Transverse colon (tissue), 4 donors: ENCODE measurements at places on chromosomes 4 and X. TPM values are rescaled to one million over a fixed set of nuclear protein-coding genes. Genes with fewer than 3 reads are reported as not detected.

- no peak for DNase-seq
Measured at GRCh38 chrX:130555757-130556156, 154.0 kb downstream of the RBMX2 start.

DNA sequence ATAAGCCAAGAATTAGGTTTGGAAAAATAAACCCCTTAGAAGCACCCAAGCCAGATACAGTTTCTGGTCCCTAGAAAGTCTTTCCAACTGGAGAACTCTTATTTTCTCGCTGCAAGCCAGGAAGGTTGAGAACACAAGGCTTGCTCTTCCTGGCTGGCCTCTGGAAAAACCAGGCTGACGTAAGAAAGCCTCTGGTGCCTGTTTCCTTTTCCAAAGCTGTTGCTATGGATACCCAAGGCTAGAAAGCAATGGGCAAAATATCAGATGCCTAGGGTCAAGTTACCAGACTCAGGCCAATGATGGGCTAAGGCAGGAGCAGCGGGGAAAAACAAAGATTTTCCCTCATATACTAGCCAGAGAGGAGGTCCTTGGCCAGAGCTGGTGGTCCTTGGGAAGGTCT lies 281.6 kb downstream of the KLHL13 start:
- DNase-seq: no peak

DNA sequence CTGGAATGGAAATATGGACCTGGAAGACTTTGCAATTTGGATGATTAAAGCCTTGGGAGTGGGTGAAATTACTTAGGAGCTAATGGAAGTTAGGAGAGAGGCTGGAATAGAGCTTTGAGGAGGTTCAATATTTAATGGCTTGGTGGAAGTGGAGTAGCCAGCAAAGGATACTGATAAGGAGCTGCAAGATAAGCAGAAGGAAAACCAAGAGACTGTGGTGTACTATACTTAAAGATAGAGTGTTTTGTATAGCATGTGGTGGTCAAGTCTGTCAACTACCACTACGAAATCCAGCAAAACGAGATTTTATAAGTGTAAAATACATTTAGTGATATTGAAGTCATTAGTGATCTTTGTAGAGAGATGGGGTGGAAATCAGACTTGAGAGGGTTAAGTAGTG lies 54.0 kb upstream of the TMLHE start:
- DNase-seq: no peak

DNA sequence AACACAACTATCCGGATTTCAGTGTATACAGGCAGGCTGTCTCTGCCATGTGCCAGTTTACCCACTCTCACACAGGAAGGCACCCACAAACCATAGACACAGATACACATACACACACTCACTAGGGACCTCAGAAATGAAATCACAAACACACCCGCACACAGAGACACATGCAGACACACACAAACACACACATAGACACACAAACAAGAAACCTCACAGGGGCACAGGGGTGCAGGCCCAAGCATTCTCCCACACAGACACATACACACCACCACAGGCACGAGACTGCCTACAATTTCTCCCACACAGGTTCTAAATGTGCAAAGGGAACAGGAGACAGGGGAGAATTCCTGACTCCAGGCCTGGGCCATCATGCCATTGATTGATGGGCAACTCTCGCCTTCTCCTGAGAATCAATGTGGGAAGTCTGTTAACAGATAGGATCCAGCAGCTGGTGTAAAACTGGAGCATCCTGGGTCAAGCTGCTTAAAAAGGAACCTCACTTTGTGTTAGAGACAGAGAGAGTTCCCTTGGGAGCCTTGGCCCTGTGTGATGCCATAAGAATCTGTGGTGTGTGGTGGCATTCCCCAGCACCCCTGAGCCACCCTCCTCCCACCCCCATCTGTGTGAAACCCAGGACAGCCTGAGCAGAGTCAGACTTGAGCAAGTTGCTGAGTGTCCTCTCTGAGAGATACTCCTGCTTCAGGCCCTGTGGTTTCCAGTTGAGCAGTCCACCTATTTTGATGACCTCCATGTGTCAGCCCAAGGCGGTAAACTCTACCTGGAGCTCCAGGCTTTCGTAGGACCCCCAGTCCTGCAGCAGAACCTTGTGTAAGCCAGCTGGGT lies 33.9 kb downstream of the NBDY start:
- DNase-seq: no peak

GRCh38 chr4:91373546-91373945 lies 930.2 kb upstream of the GRID2 start:
- no peak for DNase-seq

- no peak for DNase-seq
Measured at GRCh38 chr4:137452799-137453198, 79.5 kb downstream of the PCDH18 start.

DNA sequence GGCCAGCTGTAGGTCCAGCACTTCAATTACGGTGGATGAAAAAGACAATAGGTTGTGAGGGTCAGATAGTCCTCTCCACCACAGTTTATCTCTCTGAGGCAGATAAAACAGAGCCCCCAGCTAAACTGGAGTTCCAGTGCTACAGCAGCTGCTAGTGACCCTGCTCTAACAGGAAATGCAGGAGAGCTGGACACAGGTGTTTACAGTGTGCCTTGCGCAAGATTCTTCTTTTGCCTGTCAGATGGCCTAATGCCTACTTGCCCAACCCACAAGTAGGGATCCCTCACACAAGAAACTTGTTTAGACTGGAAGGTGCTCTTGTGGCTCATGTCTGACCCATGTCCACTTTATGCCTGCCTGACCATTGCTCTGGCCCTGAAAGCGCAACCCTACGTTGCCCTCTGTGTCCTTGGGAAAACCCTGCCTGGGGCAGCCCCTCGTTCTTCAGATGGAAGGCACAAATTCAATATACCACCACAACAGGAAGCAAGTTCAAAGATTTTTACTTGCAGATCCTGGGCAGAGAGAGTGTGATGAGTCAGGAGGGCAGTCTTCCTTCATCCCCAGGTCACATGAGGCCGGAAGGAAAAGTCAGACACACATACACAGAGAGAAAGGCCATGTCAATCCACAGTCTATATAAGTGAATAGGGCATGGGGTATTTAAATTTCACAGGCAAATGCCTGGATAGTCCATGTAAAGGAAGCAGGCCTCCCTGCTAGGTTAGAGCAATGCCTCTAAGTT lies 105.1 kb upstream of the ADGRL3 start:
- DNase-seq: no peak

DNA sequence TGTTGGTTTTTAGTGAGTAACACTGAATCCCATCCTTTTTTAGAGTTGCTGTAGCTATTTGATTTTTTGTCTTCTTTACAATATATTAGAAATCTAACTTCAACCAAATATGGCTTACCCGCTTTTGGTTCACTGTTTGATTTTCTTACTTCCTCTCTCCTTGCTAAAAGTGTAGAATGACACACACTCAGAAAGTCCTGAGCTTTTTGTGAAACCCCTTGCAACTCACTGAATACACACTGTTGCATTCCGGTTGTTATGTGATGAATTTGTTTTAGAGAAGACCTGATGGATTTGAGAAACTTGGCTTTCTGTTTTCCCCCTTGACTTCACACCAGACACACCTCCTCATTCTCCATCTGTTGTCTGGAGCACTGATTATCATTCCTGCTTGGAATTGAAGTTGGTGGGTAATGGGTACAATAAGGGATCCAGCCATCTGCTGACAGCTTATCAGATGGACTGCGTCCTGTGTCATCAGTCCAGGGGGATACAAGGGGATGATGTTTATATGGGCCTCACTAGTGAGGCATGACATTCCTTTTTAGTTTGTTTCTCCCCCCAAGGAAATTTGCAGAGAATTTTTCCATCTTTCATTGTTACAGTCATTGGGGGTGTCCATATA lies 5.2 kb downstream of the TMEM164 start:
- DNase-seq: no peak

MAGEA1 gene
- total RNA-seq: not detected
